ENCODE measurements at places on chromosomes 13 and 19.
A peak's percentile ranks its signal among the peaks of the same experiment; 100 is the strongest.

GRCh38 chr19:2629491-2630351 is 72.8 kb downstream of the GNG7 start:
- DNase-seq, result no peak

DNA sequence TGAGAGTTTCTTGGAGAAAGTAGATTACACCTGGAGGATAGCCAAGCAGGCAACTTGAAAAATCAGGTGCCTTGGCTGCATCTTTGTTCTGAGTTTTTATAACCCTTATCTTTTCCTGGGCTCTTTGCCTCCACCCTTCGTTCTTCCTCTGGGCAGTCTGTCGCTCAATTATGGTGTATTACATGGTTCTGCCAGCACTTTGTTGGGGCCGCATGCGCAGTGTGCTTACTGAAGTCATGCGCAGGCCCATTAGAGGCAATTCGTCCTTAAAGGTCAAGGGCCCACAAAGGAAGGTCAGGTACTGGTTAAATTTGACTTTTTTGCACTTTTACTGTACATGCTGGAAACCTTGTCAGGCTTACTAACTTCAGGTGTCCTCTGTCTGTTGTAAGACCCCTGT is 761.9 kb upstream of the SLITRK5 start:
- no peak for DNase-seq

GRCh38 chr13:25453850-25454365 is 82.1 kb downstream of the ATP8A2 start:
- no peak for DNase-seq

DNA sequence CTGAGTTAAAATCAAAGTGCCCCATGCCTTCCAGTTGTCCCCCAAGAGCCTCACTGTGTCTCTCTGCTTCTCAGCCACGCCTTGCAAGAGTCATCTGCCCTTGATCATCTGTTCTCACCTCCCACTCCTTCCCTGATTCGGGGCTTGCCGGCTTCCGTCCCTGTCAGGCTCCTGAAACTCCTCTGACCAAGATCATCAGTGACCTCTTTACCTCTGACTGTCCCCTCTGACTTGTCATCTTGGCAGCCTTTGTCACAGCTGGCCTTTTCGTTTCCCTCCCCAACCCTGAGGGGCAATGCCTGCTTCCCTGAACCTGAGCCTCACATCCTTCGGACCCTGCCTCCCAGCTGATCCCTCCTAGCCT is 66.3 kb downstream of the MAP4K1 start:
- no peak for DNase-seq

DNA sequence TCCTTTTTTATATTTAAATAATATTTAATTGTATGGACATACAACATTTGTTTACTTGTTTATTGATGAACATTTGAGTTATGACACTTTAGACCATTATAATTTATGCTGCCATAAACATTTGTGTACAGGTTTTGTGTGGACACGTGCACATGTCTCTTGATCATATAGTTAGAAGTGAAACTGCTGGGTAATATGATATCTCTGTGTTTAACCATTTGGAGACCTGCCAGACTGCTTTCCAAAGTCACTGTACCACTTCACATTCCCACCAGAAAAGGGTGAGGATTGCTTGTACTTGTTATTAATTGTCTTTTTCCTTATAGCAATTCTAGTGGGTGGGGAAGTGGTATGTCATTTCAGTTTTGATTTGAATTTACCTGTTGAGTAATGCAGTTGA is 145.6 kb upstream of the KLHL1 start:
- DNase-seq, result peak; percentile 57

DNA sequence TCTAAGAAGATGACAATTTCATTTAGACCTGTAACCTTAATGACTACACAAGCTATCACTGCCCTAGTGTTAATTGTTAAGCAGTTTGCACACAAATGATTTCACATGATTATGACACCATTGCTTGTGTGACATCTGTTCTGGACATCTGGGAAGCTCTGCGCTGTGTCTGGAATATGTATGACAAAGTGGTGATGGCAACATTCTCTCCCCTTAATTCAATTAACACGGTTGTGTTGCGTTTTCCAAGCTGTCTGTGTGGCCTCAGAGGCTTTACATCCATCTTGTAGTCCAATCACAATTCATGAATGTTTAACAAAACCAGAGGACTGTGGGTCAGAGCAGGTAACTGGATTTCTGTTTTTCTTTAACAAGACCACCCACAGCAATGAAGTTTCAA is 204.4 kb downstream of the COG6 start:
- no peak for DNase-seq

DNA sequence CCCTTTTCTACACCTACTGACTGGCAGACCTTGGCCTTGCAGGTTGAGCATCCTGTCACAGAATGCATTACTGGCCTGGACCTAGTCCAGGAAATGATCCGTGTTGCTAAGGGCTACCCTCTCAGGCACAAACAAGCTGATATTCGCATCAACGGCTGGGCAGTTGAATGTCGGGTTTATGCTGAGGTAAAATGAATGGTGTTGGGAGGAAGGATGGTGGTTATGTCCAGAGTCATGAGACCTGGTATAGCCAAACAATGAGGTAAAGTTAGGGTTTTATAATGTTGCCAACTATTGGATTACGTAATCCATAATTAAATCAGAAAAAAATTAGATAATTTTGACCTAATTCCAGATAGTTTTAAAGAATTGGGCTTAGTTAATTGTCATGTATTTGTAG is 212.5 kb downstream of the PCCA start:
- peak; percentile 12 for DNase-seq

- no peak for DNase-seq
Measured at GRCh38 chr13:36157480-36157879, 26.3 kb upstream of the DCLK1 start.

GRCh38 chr19:3825286-3825956 is 39.2 kb upstream of the MATK start:
- DNase-seq, result no peak

DNA sequence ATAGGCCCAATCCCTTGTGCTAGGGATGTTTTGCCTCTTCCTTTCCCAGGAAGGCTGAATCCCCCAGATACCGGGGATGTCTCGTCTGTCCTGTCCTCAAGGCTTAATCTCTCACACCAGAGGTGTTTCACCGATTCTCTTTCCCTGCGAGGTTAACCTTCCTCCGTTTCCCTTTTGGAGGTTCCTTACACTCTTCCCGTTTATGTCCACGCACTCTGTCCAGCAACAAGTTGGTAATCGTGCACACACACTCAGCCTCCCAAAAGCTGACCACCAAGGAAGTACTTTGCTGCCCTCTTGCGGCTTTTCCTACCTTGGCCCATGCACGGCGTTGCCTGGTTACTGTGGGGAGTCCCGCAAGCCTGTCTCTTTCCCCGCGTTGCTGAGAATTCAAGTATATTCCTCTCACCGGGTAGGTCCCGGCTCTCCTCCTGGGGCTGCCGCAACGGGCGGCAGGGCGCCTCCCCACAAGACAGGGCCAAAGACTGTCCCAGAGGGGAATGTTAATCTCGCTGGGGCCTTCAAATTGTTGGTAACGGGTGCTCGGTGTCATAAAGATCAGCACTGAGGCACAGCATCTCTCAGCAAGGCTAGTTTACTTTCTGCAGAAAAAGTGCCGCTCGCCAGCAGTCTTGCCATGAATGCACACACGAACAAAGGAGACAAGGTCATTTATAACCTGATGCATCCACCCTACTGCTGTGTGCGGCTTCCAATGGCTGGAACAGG is 36.7 kb upstream of the CD177 start:
- DNase-seq, result peak; percentile 32

- DNase-seq, result no peak
Measured at GRCh38 chr19:32914879-32915660, 45.5 kb upstream of the SLC7A9 start.

GRCh38 chr13:95492044-95492801 is 60.3 kb upstream of the CLDN10 start:
- DNase-seq, result no peak

DNA sequence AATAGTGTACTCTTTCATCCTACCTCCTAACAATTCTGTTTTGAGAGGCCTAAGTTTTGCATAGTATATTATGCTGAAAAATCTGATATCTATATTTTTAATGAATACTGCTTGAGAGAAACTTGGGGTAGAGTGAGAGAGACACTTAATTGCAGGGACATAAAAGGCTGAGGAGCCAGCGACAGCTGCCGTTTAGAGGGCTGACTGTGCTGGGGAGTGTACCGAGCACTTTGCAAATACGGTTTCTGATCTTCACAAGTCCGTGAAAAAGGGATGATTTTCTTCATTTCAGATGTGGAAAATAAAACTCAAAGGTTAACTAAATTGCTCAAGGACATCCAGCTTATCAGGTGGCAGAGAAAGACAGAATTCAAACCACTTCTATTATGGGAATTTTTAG is 97.4 kb downstream of the CAB39L start:
- no peak for DNase-seq

DNA sequence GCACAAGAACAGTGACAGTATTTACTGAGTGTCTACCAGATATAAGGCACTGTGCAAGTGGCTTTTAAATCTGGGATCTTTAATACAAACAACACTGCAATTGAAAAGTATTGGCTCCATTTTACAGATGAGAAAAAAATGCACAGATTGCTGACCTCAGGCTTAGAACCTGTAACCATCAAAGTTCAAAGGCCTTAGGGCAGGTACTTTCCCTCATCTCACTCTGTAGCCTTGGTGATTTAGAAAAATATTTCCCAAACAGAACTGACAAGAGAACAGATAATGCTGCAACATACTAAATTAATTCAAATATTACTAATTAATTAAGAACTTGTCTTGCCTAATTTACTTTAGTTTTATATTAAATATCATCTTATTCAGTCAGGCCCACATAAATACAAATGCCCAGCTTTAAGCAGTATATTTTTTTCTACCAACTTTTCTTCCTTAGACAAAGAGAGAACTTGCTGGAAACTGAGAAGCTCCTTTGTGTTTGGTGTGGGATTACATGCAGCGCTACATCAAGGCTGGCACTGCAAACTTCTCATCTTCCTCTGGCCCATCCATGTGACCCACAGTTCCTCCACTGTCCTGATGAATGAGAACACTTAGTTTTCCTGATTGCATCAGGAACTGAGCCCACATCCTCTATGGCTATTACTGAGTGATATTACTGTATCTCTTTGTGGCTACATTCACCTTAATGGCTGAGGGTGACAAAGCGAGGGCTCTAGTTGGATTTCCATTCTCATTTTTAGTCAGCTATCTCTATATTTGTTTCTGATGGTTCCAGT is 302.1 kb downstream of the ENOX1 start:
- no peak for DNase-seq

- DNase-seq, result no peak
Measured at GRCh38 chr13:25042151-25042865, 53.6 kb upstream of the PABPC3 start.
